T-cell (primary cell): ENCODE measurements at places on chromosomes 12 and 14.

DNA sequence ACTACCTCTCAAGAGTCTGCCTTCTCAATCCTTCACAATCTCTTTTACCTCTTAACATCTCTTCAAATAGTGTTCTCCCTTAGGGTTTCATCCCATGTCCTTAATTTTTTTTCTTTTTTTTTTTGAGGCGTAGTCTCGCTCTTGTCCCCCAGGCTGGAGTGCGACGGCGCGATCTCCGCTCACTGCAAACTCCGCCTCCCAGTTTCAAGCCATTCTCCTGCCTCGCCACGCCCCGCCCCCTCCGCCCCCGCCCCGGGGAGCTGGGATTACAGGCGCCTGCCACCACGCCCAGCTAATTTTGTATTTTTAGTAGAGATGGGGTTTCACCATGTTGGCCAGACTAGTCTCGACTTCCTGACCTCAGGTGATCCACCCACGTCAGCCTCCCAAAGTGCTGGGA is 7.0 kb upstream of the BCAT1 start:
- no peak for DNase-seq

DNA sequence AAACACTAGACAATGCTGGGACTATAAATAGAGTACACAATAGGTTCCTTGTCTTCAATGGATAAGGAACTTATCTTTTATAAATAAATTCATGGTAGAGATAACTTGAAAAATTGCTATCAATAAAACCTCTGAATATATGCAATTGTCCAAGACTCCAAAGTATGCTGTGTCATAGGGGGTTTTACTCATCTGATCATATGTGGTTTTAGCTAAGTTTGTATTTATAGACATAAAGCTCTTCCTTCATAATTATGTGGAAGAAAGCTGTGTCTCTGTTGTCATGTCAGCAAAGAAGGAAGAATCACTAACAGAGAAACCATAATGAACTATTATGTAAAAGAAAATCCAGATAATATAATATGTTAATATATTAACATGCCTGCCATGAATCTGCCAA is 111.5 kb upstream of the ATXN7L3B start:
- no peak for DNase-seq

GRCh38 chr12:2498964-2499500 is 295.7 kb upstream of the FKBP4 start:
- no peak for DNase-seq

DNA sequence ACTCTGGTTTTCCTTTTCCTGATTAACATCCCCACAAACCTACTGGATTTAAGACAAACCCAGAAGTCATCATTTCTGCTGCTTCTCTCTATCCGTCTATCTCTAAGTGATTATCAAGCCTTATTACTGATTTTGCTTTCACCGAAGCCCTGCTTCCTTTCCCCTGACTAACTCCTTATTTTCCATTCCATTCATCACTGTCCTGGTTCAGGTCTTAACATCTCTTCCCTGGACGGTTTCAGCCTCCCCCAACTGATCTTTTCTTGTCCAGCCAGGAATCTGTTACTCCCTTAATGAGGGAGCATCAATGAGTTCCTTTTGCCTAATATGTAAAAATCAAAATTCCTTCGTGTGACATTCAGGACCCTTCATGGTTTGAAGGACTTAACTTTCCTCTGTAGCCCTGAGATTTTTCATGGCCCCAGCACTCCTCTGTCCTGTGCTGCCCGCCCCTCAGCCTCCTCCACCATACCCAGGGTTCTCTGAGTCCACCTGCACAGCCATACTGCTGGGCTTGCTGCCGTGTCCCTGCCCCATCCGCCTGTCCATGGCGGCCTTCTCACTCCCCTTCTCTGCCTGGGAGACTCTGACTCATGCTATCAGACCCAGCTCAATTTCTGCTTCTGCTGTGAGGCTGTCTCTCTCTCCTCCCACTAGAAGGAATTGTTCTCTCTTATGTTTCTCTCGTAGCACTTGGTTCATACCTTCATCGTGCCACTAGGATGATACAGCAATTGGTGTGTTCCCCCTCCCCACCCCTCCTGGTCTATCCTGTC is 167.8 kb upstream of the HIF1A start:
- DNase-seq, result no peak

- no peak for DNase-seq
Observed at GRCh38 chr14:71183876-71184689, 276.8 kb downstream of the PCNX1 start.

- no peak for DNase-seq
Observed at GRCh38 chr14:55955175-55955574, 163.0 kb upstream of the PELI2 start.

GRCh38 chr14:68911594-68912227 is 67.4 kb downstream of the ACTN1 start:
- DNase-seq, result peak; percentile 78

- no peak for DNase-seq
Observed at GRCh38 chr12:41045509-41045908, 142.6 kb upstream of the PDZRN4 start.

- peak; percentile 32 for DNase-seq
Observed at GRCh38 chr14:106039400-106039799, 513.0 kb downstream of the TMEM121 start.
